CD4-positive, alpha-beta T cell treated with Interleukin-21 for 1 hour (primary cell): ENCODE measurements at places on chromosomes 7 and 10.

DNA sequence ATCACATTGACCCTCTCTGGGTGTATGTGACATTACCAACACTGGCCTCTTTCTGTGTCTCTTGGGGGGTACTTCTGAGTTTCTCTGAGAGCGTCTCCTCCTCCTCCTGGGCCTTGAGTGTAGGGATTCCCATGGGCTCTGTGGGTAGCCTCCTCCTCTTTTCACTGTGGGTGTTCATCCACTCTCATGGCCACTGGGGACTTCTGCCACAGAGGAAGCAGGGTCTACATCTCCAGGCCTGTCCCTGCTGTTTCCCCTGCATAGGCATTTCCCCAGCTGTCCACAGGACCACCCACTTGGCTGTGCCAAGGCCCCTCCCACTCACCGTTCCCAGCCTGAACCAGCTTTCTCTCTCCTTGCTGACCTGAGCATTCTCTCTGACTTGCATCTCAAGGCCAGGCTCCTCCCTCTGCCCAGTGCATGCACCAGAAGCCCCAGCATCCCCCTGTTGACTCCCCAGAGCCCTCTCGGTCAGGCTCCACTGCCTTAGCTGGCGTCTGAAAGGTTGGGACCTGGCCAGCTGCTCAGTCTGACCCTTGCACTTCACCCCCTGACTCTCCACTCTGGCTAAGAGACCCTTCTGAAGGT, 487.6 kb downstream of the GLRX3 start:
- DNase-seq, result no peak

DNA sequence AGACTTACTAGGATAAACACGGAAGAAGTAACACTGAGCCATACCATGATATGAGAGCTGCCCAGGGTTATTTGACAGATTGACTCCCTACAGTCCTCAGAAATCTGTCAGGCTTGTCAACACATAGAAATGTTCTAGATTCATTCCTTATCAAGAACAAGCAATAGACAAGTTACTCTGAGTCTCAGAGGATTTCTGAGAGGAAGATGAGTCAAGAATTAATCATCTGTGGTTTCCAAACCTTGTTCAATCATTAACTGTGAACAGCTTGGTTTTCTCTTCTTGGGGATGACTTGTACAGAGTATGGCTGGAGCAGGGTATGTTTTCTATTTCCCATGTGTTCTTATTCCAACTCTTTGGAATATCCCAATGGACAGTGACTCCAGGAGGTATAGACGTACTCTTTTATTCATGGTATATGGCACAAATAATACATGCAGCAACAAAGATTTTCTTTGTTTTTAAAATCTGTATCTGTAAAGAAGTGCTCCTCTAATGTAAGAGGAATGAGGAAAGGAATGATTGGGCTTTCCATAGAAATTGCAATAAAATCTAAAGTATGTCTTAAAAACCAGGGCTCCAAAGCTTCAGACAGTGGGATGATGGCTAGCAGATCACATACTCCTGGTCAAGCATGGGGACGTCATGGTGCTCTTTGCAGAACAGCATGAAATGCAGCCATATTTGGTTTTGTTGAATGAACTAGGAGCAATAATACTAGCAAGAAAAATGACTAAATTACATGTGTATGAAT, 11.9 kb upstream of the SFR1 start:
- no peak for DNase-seq

DNA sequence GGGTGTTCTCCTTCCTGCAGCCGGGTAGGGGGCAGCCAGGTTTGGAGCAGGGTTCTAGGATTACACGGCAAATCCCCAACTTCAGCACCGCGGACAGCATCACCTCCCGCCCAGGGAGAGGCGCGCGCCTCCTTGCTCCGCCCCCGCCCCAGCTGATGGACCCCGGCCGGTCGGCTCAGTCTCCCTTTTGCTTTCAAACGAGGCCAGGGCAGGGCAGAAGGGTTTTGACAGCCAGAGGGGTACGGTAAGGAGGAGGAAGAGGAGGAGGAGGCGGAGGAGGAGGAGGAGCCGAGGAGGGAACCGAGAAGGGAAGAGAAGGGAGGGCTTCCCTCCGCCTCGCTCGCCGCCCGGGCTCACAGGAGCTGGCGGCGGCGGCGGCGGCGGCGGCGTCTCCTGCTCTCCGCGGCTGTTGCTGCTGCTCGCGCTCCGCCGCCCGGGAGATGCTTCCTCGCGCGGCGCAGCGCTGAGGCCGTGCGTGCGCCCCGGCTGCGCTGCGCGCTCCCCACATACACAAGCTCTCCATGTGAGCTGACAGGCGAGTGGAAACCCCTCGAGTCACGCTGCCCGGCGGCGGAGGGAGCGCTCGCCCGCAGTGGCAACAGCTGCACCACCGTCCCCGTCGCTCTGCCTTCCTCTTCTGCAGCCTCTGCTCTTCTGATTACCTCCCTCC, 615 bp upstream of the CNTNAP2 start:
- no peak for DNase-seq

DNA sequence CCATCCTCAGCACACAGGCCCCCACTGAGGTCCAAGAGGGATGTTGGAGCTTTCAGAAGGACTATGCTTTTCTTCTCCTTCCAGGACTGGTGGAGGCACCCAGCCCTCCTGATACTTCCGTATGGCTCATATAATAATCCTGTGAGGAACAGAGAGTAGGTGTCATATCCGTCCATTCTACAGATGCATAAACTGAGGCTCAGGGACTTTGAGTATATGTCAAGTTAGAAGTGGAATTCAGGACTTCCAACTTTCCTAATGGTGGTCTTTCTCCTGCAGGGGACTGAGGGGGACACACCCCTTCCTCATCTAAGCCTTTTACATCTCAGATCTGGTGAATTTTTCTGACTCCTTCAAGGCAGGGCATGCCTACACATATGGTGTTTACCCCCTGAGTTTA, 153.7 kb downstream of the RPS24 start:
- DNase-seq, result no peak

GRCh38 chr10:124074501-124075109, 18.8 kb downstream of the CHST15 start:
- no peak for DNase-seq

DNA sequence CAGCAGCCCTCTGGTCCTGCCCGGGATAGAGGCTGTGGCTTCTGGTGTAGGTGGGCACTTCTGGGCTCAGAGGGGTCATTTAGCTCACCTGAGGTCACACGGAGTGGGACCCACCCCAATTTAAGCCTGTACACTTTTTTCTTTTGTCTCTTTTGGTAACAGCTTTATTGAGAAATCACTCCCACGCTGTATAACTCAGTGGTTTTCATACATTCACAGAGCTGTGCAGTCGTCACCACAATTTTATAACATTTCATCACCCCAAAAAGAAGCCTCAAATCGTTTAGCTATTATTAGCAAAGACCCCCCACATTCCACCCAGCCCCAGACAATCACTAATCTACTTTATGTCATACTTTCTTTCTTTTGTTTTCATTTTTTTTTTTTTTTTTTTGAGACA, 62.3 kb downstream of the LHPP start:
- DNase-seq, result no peak

DNA sequence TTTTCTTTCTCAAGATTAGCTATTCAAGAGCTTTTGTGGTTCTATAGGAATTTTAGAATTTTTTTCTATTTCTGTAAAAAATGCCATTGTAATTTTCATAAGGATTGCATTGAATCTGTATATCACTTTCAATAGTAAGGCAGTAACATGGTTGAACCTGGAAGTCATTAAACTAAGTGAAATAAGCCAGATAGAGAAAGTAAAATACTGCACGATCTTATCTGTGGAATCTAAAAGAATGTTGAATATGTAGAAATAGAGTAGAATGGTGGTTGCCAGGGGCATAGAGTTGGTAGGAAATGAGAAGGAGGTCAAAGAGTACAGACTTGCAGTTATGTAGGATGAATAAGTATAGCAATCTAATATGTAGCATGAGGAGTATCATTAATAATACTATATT, 1073.5 kb upstream of the LRRN3 start:
- DNase-seq, result no peak

DNA sequence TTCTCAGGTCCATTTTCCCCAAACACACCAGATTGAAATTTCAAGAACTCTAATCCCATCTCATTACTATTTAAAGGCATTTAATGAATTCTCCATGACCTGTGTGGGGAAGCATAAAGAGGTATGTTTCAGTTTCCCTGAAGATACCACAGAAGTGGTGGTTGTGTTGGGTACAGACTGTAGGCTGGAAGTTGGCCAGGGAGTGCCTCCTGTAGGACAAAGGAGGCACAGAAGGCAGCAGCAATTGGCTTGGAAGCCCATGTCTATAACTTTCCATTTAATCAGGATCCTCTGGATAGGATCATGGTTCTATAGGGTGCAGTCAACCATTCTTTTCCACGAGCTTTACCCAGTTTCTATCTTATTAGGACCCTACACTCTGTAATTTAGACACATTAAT, 8.6 kb upstream of the BET1 start:
- no peak for DNase-seq

DNA sequence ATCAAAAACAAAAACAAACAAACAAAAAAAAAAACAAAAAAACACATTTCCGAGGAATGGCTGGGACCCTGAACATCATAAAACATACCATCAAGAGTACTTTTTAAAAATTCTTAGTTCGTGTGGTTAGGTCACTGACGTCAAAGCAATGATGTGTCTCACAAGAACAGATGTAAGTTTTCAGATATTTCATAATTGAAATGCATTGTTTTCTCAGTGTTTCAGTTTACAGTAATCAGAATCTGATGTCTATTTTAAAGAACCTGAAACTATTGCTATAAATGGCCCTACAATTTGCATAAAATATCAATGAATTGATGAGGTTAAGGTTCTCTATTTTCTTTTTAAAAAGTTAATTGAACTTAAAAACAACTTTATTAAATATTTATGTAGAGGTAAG, 103.7 kb upstream of the HGF start:
- no peak for DNase-seq

- DNase-seq, result no peak
Observed at GRCh38 chr7:14551310-14551709, 351.2 kb downstream of the DGKB start.

GRCh38 chr10:23439961-23440889, 1.4 kb downstream of the OTUD1 start:
- DNase-seq, result peak; percentile 17

DNA sequence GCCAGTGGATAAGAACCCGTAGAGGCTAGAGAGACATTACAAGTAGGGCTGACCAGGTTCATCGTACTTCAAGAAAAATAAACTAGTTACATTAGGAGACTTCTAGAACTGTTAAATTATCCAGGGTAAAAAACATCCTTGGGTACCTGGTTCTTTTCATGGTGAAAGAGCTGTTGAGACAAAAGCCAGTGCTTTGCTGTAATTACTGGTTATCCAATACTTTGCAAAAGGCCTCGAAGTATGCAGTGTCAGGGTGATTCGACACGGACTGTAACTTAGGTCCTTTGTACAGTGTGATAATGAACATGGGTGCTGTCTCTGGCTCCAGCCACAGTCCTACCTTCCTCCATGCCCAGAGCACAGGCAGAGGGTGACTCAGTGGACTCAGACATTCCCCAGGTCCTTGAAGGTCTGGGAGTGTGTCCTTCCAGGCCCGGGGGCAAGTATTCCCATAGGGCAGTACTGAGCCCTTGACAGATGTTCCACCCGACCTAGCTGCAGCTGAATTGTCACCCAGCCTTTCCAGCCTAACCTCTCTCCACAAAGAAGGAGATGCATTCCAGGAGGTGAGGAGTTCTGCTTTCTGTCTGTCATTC, 123.6 kb upstream of the TMEM72 start:
- no peak for DNase-seq

- no peak for DNase-seq
Observed at GRCh38 chr10:113000876-113001598, 51.0 kb downstream of the TCF7L2 start.

DNA sequence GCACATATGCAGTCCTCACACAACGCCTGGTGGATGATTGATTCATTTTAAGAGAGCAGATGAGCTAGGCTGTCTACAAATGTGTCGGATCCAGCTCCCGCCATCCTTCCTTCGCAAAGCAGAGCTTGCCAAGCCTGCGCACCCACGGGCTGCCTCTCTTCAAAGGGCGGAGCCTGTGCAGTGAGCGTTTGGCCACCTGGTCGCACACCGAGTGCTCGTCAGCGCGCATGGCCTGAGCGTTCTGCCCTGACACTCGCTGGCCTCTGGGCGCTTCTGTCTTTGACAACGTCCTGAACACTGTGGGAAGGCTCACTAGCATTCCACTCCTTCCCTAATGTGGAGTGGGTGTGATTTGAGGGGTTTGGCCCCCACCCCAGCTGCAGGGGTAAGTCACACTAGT, 47.1 kb upstream of the TMEM72 start:
- no peak for DNase-seq

- no peak for DNase-seq
Observed at GRCh38 chr10:10967581-10968256, 50.0 kb upstream of the CELF2 start.

- no peak for DNase-seq
Observed at GRCh38 chr7:117982071-117983055, 109.1 kb upstream of the CTTNBP2 start.

DNA sequence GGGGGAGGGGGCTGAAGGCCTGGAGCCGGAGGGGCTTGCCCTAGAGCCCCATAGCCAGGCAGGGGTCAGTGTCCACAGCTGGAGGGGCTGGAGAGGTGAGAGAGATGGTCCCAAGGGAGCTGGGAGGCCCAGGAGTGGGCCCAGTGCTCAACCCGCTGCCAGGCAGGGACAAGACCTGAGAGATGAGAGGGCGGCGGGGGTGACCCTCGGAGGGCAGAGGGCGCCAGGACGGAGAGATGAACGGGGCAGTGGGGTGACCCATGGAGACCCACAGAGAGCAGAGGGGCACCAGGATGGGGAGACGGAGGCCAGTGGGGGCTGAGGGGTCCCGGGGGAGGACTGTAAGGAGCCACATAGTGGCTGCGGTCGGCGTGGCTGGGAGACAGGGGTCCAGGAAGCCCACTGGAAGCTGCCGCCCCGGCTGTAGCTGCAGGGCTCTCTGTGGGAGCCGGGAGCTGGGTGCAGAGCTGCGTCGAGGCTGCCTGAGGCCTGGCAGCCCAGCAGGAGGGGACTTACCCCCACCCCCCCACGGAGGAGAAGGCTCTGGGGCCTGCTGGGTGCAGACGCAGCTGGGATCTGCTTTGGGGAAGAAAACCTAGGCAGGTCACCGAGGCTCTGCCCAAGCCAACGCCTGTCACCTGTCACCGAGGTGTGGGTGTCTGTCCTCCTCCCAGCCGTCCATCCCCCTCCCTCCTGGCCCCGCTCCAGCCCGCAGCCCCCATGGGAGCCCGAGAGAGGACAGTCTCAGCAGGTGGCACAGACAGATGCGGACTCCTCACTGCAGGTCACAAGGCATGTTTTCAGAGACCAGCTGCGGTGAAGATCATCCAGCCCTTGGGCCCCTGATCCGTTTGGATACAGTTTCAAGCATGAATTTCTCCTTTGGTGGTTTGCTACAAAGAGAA, 25.1 kb downstream of the PWWP2B start:
- DNase-seq, result no peak
